ENCODE measurements at places on chromosomes 4 and X.

DNA sequence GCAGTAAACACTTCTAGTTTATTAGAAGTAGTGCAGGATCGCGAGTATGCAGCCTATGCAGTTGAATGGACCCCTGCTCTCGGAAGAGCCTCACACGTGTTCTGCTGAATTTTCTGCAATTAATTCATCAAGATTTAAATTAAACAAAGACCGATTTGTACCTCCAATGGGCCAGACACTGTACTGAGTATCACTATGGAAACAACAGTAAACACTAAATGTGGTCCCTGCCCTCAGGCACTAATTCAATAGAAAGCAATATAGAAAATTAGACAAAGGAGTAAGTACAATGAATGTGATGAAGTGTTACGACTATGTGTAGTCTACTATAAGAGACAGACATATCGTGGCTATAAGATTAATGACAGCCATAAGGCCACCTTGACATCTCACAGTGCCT, 740.3 kb upstream of the FRG1 start:
- DNase-seq: no peak

DNA sequence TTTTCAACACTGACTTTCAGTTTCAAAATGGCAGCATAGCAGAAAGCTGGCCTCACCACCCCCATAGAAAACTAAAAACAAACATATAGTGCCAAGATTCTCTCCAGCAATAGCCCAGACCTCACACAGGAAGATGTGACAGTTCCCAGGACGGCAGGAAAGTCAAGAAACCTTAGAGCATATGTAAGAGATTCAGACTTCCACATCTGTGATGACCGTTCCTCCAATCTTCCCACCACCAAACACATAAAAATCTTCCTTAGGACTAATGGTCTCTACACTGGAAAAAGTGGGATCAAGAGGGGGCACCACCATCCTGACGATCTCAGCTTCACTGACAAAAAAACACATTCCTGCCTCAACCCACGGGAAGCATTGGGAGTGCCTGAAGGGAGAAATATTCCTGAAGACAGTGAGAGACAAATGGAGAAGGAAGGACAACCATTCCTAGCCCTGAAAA, 134.1 kb upstream of the CPXCR1 start:
- DNase-seq: no peak

GRCh38 chr4:55466001-55466400, 70.2 kb downstream of the TMEM165 start:
- DNase-seq: no peak

GRCh38 chr4:113434247-113434587, 327.3 kb downstream of the CAMK2D start:
- DNase-seq: no peak

Data from activated CD4-positive, CD25-positive, alpha-beta regulatory T cell treated with anti-CD3 and anti-CD28 coated beads, Interleukin-2, amount 50 U/mL, for 16 hours (primary cell).